ENCODE measurements at places on chromosomes 3 and 15. TPM values are rescaled to one million over a fixed set of nuclear protein-coding genes. Genes with fewer than 3 reads are reported as not detected.

The LYSMD4 gene
- total RNA-seq = 18.1 TPM

The FRMD5 gene
- 2.3 TPM for total RNA-seq

The IL17RC gene
- total RNA-seq = 30.2 TPM

DNA sequence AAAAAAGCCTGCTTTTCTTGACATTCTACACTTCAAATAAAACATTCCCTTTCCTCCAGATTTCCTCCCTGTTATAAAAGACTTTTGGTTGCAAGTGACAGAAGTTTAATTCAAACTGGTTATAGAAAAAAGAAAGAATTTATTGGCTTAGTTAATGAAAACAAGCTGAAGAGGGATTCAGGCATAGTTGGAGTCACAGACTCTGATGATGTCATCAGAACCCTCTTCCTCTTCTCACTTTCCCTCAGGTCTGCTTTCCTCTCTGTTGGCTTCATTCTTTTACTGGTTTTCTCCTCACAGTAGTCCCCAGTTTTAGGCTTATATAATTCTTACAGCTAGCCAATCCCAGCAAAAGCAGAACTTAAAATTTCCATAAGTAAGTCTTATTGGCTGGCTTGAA is 32.0 kb upstream of the MBNL1 start:
- DNase-seq = no peak
- peaks cover 5% of the 10 kb centered on the region for H3K4me1 ChIP-seq
- H3K4me3 ChIP-seq = no peak overlapping the region
- no peaks in the 10 kb centered on the region for H3K27me3 ChIP-seq
- peak overlapping the region; percentile 57 for H3K27ac ChIP-seq
- no peaks in the 10 kb centered on the region for H3K36me3 ChIP-seq

- no peak overlapping the region for H3K4me3 ChIP-seq
- no peak overlapping the region for H3K27ac ChIP-seq
- no peaks in the 10 kb centered on the region for H3K27me3 ChIP-seq
- H3K36me3 ChIP-seq = no peaks in the 10 kb centered on the region
- DNase-seq = no peak
- H3K4me1 ChIP-seq = peaks cover 20% of the 10 kb centered on the region
Observed at GRCh38 chr3:21330293-21330692, 420.7 kb downstream of the ZNF385D start.

DNA sequence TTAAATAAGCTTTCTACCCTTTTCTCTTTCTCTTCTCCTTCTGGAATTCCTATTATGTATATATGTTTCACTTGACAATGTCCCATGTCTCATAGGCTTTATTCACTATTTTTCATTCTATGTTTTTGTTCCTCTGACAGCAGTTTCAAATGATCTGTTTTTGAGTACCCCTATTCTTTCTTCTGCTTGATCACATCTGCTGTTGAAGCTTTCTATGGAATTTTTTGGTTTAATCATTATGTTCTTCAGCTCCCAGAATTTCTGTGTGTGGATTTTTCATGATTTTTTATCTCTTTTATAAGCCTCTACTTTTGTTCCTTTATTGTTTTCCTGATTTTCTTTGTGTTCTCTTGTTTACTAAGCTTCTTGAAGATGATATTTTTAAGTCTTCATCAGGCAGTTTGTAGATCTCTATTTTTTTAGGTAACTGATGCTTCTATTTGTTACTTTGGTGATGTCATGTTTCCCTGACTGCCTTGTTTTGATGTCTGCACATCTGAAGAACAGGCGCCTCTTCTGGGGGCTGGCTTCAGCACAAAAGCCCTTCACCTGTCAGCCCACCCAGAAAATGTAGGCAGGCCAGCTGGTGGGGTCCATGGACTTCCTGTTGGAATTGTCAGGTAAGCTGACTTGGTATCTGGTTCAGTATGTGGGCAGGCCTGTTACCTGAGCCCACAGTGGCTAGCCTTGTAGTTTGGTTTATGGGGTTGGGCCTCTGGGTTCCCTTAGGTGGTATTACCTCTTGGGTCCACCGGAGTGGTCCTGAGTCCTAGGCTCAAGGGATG is 15.8 kb downstream of the FAM227B start:
- H3K4me3 ChIP-seq = no peak overlapping the region
- no peaks in the 10 kb centered on the region for H3K4me1 ChIP-seq
- DNase-seq = no peak
- peaks cover 31% of the 10 kb centered on the region for H3K36me3 ChIP-seq
- no peak overlapping the region for H3K27ac ChIP-seq
- no peaks in the 10 kb centered on the region for H3K27me3 ChIP-seq

- DNase-seq = no peak
- no peak overlapping the region for H3K27ac ChIP-seq
- H3K4me1 ChIP-seq = peaks cover 25% of the 10 kb centered on the region
- peaks cover 13% of the 10 kb centered on the region for H3K27me3 ChIP-seq
- no peak overlapping the region for H3K4me3 ChIP-seq
Observed at GRCh38 chr15:67035886-67036285, 29.5 kb upstream of the SMAD3 start.

The CEP152 gene
- 7.6 TPM for total RNA-seq

DNA sequence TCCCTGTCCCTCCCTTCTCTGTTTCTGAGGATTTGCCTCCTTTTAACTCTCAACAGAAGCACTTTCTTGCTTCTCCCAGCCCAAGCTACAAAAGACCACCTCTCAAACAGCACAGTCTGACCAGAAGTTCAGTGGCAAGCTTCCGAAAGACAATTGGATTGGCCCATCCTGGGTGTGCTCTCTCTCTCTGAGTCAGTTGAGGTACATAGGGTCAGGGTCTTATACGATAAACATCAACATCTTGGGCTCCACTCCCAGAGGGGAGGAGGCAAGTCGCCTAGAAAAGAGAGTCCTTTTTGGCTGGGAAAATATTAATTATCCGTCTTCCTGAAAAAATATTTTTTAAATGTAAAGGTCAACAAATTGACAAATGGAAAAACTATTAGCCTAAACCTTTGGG is 155.8 kb downstream of the TMCO5A start:
- H3K36me3 ChIP-seq = no peaks in the 10 kb centered on the region
- no peaks in the 10 kb centered on the region for H3K27me3 ChIP-seq
- H3K4me3 ChIP-seq = no peak overlapping the region
- DNase-seq = no peak

DNA sequence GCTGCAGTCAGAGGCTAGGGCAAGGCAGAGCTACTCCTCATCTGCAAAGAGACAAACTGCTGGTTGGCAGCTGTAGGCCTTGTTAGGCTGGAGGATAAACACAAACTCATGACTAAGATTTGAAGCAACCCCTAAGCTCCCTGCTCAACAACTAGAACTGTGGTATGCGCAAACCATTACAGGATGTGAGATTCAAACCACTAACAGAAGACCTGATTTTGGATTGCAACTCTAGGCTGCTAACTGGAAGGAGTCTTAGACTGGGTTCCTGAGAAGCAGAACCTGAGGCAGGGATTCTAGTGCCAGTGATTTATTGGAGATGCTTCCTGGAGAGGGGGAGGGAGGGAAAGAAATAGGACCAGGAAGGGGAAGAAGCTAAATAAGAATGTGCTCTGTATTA is 22.5 kb downstream of the CCR4 start:
- H3K27ac ChIP-seq = no peak overlapping the region
- no peaks in the 10 kb centered on the region for H3K36me3 ChIP-seq
- DNase-seq = no peak
- H3K27me3 ChIP-seq = no peaks in the 10 kb centered on the region
- H3K4me1 ChIP-seq = peaks cover 12% of the 10 kb centered on the region

The CYP1A2 gene
- total RNA-seq = 0.09 TPM

GRCh38 chr3:174325834-174326700 is 533.1 kb upstream of the NAALADL2 start:
- peaks cover 7% of the 10 kb centered on the region for H3K4me1 ChIP-seq
- H3K27ac ChIP-seq = no peak overlapping the region
- DNase-seq = no peak
- H3K27me3 ChIP-seq = no peaks in the 10 kb centered on the region
- H3K4me3 ChIP-seq = no peak overlapping the region

The CFAP44 gene
- total RNA-seq = 11.5 TPM

DNA sequence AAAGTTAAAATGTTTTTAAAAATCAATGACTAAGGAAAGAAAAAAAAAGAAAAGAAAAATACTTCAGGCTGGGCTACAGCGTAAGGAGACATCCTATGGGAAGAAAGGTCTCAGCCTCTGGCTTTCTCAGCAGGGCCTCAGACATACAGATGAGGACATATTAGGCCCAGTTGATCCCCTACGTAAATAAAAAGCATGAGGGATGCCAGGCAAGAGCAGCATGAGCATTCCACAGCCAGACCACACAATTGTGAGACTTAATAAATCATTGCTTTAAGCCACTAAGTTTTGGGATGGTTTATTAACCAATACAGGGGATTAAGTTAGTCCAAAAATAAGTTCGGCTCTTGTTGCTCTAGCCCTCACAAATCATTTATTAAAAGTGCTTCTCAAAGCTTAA is 394.1 kb upstream of the NECTIN3 start:
- H3K4me3 ChIP-seq = no peak overlapping the region
- peaks cover 14% of the 10 kb centered on the region for H3K36me3 ChIP-seq
- no peak for DNase-seq
- no peaks in the 10 kb centered on the region for H3K4me1 ChIP-seq

The DNASE1L3 gene
- total RNA-seq = 0.72 TPM

DNA sequence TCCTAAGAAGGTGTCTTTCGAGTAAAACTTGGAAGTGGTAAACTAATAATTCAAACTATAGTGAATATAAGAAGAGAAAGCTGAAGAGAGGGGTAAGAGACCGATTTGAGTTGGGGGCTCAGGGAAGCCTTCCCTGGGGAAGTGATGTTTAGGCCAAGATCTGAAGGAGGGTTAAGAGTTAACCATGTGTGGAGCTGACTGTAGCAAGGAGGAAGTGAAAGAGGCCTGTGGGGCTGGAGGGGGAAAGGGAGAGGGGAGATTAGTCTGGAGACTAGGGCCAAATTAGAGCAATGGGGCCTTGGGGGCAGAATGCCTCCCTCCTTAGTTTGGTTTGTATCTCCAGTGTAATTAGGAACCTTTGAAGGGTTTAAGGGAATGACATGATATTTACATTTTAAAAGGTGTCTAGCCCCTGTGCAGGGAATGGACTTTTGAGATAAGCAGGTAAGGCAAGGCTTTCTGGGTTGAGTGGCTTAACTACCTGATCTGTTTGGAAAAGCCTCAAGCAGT is 2.2 kb downstream of the ZNF592 start:
- peak overlapping the region; percentile 98 for H3K27ac ChIP-seq
- H3K4me1 ChIP-seq = peaks cover 47% of the 10 kb centered on the region
- DNase-seq = no peak
- H3K27me3 ChIP-seq = no peaks in the 10 kb centered on the region
- peaks cover 6% of the 10 kb centered on the region for H3K36me3 ChIP-seq
- H3K4me3 ChIP-seq = peak overlapping the region; percentile 94

GRCh38 chr15:100772892-100773520 is 106.6 kb upstream of the ALDH1A3 start:
- H3K4me3 ChIP-seq = no peak overlapping the region
- peaks cover 2% of the 10 kb centered on the region for H3K36me3 ChIP-seq
- H3K4me1 ChIP-seq = peaks cover 33% of the 10 kb centered on the region
- H3K27ac ChIP-seq = peak overlapping the region; percentile 35

GRCh38 chr3:196803891-196804468 is 63.7 kb upstream of the SENP5 start:
- H3K27ac ChIP-seq = no peak overlapping the region
- H3K27me3 ChIP-seq = no peaks in the 10 kb centered on the region
- no peak overlapping the region for H3K4me3 ChIP-seq
- H3K36me3 ChIP-seq = peaks cover 28% of the 10 kb centered on the region
- no peak for DNase-seq

DNA sequence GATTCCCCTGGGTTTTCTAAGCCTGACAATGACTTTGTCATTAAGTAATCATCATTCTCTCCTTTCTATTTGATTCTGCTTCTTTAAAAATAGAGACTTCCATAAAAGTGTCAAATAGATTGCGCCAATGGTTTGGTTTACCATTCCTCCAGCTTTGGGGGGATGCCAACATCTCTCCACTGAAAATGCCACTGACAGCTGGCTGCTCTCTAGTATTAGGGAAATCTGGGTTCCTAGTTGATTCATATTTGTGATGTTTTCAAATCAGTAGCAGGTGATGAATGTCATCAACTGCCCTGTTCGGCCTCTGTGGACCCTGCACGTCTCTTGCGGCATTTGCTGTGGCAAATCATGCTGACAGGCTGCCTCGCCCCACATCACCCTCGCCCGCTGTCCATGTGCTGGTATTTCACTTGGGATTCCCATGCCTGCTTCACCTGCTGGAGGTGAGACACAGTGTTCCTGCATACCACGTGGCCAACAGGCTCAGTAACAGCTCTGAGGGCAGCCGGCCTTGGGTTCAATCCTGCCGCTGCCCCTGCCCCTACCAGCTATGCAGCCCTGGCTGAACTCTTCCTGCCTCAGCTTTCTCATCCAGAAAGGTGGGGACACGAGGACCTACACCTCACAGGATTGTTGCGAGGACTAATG is 28.1 kb downstream of the ZXDC start:
- H3K4me3 ChIP-seq = no peak overlapping the region
- no peaks in the 10 kb centered on the region for H3K4me1 ChIP-seq
- no peaks in the 10 kb centered on the region for H3K27me3 ChIP-seq

The SLC12A8 gene
- 11.6 TPM for total RNA-seq

- H3K27me3 ChIP-seq = no peaks in the 10 kb centered on the region
- peaks cover 46% of the 10 kb centered on the region for H3K4me1 ChIP-seq
- H3K36me3 ChIP-seq = no peaks in the 10 kb centered on the region
- no peak overlapping the region for H3K27ac ChIP-seq
- no peak for DNase-seq
Observed at GRCh38 chr3:71421820-71422566, 161.5 kb downstream of the FOXP1 start.

The TM6SF1 gene
- total RNA-seq = not detected

The WNT5A gene
- total RNA-seq = 59.0 TPM

DNA sequence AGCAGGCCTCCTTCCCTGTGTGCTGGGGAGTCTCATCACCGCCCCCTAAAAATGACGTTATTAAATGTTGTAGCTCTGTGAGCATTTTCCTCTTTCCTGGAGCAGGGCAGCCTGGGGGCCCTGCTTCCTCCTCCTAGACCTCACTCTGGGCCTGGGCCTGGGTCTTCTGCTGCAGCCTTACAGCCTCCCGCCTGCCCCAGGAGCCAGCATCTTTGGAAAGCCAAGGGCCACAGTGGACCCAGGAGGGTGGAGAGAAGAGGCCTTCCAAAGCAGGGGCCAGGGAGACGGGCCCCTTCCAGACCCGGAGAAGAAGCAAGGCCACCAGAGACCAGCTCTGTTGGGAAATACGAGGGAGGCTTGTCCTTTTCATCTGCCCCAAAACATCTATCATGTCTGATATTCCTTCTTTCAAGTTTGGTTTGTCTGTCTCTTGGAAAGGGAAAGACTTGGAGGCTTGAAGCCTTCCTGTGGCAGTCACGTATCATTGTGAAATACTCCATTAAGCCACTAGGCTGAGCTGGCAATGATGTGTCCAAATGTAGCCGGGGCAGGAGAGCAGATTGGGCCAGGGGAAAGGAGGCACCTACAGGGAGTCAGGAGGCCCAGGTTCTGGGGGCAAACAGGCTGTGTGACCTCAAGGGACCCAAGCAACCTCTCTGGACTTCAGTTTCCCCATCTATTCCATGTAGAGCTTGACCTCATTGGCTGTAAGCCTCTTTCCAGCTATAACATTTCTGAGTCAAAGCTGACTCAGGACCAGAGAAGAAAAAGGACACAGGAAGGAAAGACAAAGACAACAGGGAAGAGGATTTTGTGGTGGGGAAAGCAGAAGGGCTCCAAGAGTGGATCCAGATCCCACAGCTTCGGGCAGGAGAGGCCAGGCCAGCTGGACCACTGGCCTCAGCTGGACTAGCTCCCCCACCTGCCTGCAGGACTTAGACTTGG is 31.1 kb downstream of the CYP11A1 start:
- H3K4me3 ChIP-seq = no peak overlapping the region
- DNase-seq = no peak
- H3K27me3 ChIP-seq = no peaks in the 10 kb centered on the region
- no peak overlapping the region for H3K27ac ChIP-seq

The TRAT1 gene
- total RNA-seq = not detected
